NCI-H1105 (cell line): ENCODE measurements at places on chromosomes 4 and X.

GRCh38 chr4:41646862-41647261, 101.7 kb downstream of the PHOX2B start:
- no peak for DNase-seq

DNA sequence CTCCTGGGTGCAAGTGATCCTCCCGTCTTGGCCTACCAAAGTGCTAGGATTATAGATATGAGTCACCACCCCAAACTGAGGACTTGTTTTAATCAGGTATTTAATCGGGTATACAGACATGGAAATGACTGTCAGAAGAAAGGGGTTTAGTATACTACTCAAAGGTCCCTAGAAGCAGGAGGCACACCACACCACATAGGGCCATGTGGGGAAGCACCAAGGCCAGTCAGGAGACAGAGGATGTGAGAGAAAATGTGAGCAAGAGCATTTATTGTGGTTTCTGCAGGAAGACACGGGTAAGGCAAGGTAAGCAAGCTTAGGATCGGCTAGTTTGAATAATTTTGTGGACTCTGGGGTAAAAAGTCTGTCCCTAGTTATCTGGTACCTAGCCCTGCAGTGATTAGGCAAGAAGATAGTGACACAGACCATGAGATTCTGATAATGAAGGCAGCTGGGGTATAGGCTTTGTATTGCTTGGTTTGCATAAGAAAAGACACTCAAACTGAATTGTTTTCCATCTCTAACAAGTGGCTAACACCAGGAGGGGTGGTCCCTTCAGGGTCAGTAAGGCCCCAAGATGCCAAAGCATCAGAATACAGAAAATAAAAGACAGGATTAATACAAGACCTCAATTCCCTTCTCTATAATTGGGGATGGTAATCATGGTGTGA, 408.8 kb upstream of the F9 start:
- no peak for DNase-seq

DNA sequence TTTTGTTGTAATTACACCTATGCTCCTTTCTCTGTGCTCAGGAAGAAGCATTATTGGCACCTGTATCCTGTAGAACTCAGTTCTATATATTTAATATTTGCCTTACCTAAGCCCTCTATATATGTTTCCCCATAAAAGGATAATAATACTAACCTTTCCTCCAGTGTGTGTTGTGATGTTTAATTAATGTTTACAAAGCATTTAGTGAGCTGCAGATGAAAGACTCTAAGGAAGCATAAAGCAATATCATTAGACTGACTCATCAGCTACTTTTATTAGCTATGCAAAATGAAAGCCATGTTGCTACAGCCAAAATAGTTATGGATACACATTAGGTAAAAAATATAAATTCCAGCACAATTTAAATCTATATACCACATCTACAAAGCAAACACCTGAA, 93.6 kb upstream of the PTPN13 start:
- DNase-seq, result no peak

DNA sequence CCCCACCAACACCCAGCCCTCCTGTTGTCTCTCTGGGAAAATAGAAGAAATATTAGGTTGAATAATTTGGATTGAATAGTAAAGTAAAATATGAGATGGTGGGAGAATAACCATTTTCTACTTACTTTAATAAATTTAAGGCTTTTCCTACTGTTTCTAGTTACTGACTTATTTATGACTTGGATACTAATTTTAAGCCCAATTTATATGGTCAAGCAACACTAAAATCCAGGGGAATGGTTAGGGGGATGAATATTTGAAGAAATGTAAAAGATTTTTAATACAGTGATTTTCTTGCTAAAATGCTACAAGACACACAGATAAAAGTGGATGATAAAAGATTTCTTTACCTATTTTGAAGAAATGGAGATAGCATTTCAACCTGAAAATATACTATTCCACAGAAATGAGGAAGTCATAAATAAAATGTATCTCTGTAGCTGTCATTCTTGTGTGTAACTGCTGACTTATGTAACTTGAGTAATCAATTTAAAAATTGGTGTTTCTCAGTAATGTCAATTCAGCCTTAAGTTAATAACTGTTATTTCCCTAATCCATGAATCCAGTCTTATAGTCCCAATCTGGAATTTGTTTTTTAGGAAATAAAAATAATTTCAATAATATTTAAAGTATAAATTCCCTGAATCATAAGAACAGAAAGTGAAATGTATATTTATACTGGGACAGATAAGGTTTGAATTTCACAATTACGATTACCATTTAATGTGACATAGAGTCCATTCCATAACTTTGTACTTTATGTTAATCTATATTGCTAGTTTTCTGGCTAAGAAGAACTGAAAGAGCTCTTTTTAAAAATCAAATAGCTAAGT, 24.3 kb upstream of the IL2 start:
- no peak for DNase-seq

DNA sequence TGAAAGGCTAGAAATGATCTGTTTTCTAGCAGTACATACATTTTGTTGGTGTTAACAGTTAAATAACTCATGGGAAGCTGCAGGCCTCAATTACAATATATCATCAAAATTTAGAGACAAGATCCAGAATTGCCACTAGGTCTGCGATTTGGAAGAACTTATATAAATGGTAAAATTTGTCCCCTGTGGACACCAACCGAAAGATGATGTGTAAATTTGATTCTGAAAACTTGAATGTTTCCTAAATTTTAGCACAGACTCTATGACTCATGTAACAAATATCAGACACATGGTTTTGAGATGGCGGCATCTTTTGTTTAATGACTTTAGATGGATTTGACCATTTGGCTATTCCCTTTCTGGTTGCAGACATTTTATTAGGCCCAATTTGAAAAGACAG, 6.0 kb upstream of the HPGDS start:
- DNase-seq, result no peak

DNA sequence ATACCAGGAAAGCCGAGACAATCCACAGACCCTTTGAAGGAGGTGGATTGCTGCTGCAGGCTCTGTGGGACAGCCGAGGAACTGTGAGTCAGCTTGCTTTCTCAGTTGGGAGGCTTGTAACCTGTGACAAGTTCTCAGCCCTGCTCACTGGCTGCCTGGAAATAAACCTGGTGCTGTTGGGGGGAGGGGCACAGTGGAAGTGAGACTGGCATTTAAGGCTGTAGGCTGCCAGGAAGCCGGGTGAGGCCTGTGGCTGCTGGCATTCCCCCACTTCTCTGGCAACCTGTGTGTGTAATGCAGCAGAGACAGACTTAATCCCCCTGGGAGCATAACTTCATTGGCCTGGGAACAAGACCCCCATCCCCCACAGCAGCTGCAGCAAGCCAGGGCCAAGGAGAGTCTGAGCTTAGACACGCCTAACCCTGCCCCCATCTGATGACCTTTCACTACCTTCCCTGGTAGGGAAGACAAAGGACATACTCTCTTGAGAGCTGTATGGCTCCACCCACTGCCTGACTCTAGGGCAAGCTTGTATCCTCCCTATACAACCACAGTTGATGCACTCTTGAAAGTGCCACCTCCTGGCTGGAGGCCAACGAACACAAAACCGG, 64.1 kb downstream of the ALPK1 start:
- no peak for DNase-seq

GRCh38 chrX:64150775-64151174, 54.7 kb downstream of the AMER1 start:
- no peak for DNase-seq

DNA sequence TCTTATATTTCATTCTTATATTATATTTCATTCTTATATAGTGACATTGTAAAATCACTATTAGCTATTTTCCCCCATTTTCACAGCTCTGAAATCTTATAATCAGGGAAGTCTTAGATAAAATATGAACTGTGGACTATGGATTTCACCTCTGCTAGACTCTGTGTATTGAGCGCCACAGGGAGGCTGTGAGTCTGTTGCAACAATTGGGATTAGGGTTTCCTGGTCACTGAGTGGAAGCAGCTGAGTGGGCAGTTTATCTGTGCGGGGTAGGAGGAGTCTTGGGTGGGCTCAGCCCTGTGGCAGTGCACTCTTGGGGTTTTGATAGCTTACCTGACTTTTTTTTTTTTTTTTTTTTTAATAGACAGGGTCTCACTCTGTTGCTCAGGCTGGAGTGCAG, 249.5 kb downstream of the PTTG2 start:
- no peak for DNase-seq
